Osteoblast (primary cell): ENCODE measurements at places on chromosomes 7 and 10. TPM values are rescaled to one million over a fixed set of nuclear protein-coding genes. Genes with fewer than 3 reads are reported as not detected.

GRCh38 chr10:131560166-131560565 is 248.6 kb upstream of the TCERG1L start:
- no peak for DNase-seq
- no peaks in the 10 kb centered on the region for H3K36me3 ChIP-seq
- no peak overlapping the region for H3K27ac ChIP-seq
- H3K4me1 ChIP-seq = no peaks in the 10 kb centered on the region

GRCh38 chr10:105192861-105193260 is 551.8 kb downstream of the SORCS3 start:
- H3K27me3 ChIP-seq = no peaks in the 10 kb centered on the region
- H3K4me3 ChIP-seq = no peak overlapping the region
- H3K36me3 ChIP-seq = no peaks in the 10 kb centered on the region
- no peaks in the 10 kb centered on the region for H3K4me1 ChIP-seq

- H3K27me3 ChIP-seq = peaks cover 16% of the 10 kb centered on the region
- no peak for DNase-seq
- no peak overlapping the region for H3K27ac ChIP-seq
- H3K36me3 ChIP-seq = no peaks in the 10 kb centered on the region
These were observed 94.2 kb upstream of the PHYHIPL start for GRCh38 chr10:59082249-59082648.

DNA sequence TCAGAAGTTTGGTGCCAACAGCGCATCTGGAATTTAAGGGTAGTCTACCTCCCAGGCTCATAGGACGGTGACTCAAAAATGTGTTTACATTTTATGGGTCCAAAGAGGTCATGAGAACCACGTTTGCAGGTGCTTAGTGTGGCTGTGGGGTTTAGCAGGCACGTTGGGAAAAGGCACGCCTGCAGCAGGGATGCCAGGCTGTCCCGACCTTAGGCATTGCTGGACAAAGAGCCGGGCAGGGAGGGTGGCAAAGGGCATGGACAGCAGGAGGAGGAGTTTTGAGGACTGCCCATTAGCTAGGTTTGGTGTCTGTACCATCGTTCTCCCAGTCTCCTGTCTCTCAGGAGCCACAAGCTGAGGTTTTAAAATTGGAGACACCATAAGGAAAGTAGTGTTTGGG is 104.4 kb downstream of the TRRAP start:
- H3K27me3 ChIP-seq = no peaks in the 10 kb centered on the region
- no peaks in the 10 kb centered on the region for H3K4me1 ChIP-seq
- peaks cover 82% of the 10 kb centered on the region for H3K36me3 ChIP-seq
- H3K4me3 ChIP-seq = no peak overlapping the region
- no peak for DNase-seq
- no peak overlapping the region for H3K27ac ChIP-seq

DNA sequence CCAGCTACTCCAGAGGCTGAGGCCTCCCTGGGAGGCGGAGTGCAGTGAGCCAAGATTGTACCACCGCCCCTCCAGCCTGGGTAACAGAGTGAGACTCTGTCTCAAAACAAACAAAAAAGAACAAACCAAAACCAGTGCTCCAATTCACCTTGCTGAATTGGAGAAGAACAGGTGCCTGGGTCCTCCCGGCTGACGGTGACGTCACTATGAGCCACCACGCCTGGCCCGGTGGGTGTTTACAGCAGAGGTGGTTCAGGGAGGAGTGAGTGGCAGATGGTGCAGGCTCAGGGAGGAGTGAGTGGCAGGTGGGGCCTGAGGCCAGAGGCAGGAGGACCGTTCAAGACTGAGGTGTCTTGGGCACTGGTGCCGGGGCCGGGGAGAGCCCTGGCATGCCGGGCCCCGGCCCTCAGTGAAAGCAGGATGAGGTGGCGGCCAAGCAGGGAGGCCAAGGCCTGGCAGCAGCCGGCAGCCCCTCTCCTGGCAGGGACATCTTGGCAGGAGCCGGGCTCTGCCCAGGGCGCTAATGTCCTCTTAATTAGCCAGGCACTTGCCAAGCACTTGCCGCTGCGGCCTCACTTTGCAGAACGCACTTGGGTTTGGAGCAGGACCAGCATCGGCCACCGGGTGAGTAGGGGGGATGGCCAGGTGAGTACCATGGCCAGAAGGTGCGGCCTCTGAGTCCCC is 162.8 kb upstream of the TNRC18 start:
- H3K4me3 ChIP-seq = no peak overlapping the region
- H3K27me3 ChIP-seq = peaks cover 16% of the 10 kb centered on the region
- H3K27ac ChIP-seq = no peak overlapping the region
- no peaks in the 10 kb centered on the region for H3K36me3 ChIP-seq

DNA sequence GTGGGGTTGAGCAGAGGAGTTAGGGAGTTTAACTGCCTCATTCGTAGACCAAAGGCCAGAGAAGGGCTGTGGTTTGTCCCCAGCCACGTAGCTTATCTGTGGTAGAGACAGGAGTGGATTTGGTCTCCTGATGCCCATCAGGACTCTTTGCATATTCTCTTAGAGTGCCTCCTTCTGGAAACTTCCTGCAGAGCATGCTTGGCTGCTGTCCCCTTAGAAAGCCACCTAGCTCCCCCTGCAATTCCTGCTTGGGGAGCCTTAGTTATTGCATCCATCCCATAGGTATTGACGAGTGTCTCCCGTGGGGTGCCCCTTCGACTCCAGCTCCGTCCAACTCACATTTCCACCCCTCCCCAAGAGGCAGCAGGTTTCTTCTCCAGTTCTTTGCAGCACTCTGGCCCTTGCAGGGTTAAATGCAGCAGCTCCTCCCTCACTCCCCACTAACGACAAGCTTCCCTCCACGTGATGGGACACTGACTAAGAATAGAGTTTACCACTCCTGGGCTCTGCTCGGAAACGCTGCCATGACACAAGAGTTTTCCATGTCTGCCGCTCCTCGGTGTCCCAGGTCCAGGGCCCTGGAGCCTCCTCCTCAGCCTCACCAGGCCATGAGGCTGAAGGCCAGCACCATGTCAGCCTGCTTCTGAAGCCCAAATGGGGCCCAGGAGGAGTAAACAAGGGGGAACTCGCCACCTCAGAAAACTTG is 147.8 kb upstream of the UNC5B start:
- H3K36me3 ChIP-seq = no peaks in the 10 kb centered on the region
- peaks cover 13% of the 10 kb centered on the region for H3K27me3 ChIP-seq
- no peak overlapping the region for H3K4me3 ChIP-seq
- no peak overlapping the region for H3K27ac ChIP-seq
- DNase-seq = peak; percentile 68

DNA sequence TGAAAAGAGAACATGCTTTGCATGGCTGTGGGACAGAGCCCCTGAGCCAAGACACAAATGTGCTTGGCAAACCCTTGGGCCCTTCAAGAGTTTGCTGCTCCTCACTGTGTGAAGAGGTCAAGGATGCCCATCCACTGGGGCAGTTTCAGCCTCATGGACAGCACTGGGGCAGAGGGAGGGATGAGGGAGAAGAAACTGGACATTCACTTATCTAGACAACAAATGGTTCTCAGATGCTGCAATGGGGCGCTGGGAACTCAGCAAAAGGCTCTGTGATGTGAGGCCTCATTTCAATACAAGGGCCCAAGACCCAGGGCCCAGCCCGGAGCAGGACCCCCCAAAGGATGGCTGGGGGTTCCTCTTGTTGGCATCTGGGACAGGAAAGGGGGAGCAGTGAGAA is 49.1 kb downstream of the EBF3 start:
- H3K4me3 ChIP-seq = no peak overlapping the region
- no peak for DNase-seq
- no peaks in the 10 kb centered on the region for H3K4me1 ChIP-seq
- H3K27ac ChIP-seq = no peak overlapping the region
- peaks cover 2% of the 10 kb centered on the region for H3K36me3 ChIP-seq

Gene TAS2R4
- total RNA-seq = 1.4 and 2.9 TPM in 2 replicates

DNA sequence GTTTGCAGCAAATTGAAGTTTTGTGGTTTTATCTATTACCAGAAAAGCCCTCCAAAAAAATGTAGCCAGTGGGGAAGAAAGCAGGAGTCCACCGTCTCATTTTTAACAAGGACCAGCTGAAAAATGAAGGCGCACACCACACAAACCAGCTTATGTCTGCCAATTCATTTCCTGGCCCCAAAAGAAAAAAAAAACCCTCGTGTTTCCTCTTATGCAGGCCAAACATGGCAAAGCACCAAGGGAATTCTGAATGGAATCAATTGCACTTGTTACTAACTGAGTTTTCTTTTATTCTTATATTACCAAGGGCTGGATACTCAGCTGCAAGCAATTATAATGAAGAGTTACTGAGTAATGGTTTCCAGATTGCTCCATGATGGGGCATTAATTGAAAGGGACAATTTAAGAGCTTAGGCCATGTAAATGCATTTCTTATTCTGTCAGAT is 428.3 kb upstream of the NPVF start:
- no peaks in the 10 kb centered on the region for H3K4me1 ChIP-seq
- no peaks in the 10 kb centered on the region for H3K27me3 ChIP-seq
- no peaks in the 10 kb centered on the region for H3K36me3 ChIP-seq
- no peak overlapping the region for H3K4me3 ChIP-seq

GRCh38 chr7:131683536-131684125 is 127.2 kb upstream of the PODXL start:
- H3K4me1 ChIP-seq = no peaks in the 10 kb centered on the region
- H3K27ac ChIP-seq = no peak overlapping the region
- peaks cover 48% of the 10 kb centered on the region for H3K27me3 ChIP-seq
- no peak for DNase-seq
- H3K4me3 ChIP-seq = no peak overlapping the region

DNA sequence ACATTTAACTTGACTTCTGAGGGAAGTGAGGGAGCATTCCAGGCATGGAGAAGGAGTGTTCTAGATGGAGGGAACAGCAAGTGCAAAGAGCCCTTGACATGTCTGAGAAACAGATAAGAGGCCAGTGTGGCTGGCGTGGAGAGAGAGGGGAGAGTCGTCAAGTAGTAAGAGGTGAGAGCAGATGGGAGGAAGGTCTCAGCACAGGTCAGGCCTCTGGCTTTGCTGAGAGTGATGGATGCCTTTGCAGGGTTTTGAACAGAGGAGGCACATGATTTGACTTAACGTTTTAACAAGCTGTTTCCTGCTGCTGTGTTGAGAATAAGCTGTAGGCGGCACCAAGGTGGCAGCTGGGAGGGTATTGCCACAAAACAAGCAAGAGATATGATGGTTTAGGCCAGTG is 97.2 kb downstream of the KAT6B start:
- H3K27ac ChIP-seq = peak overlapping the region; percentile 80
- no peak overlapping the region for H3K4me3 ChIP-seq
- DNase-seq = no peak
- H3K36me3 ChIP-seq = no peaks in the 10 kb centered on the region
- H3K27me3 ChIP-seq = no peaks in the 10 kb centered on the region

GRCh38 chr10:24958721-24959381 is 6.4 kb upstream of the PRTFDC1 start:
- peaks cover 28% of the 10 kb centered on the region for H3K4me1 ChIP-seq
- peak; percentile 81 for DNase-seq
- peak overlapping the region; percentile 95 for H3K27ac ChIP-seq
- H3K4me3 ChIP-seq = peak overlapping the region; percentile 28
- H3K36me3 ChIP-seq = no peaks in the 10 kb centered on the region

DNA sequence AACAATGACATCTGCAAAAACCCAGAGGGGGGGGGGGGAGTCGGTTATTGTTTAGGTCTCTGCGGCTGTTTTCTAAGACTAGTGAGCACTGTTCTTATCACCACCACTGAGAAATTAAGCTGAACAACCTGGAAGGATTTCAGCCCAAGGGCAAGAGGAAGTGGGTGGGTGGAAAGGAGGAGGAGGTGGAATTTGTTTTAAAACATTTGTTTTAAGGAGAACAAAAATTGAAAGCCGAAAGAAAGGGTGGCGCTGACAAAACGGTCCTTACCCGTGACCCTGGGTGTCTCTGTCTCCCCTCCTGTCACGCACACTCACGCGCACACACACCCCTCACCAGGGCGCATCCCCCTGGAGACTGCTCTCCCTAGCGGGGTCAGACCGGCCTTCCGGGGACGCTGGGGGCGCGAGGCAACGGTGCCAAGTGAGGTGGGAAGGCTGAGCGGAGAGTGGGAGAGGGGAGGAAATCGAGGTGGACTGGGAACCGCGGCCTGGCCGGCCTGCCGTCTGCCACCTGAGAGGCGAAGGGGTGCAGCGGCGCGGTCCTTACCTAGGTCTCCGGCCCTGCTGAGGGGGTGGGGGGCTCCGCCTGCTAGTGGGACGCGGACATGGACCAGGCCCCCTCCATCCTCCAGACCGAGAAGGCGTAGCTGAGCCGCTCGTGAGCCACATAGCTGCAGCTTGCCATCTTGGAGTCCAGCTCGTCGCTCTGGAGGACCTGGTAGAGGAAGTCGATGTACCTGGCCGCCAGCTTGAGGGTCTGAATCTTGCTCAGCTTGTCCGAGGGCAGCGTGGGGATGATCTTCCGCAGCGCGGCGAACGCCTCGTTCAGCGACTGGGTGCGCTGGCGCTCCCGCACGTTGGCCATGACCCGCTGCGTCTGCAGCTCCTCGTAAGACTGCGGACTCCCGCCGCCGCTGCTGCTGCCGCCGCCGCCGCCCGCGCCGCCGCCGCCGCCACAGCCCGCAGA is 1.0 kb downstream of the TWIST1 start:
- peak; percentile 82 for DNase-seq
- H3K4me3 ChIP-seq = peak overlapping the region; percentile 95
- H3K27ac ChIP-seq = peak overlapping the region; percentile 80
- H3K27me3 ChIP-seq = no peaks in the 10 kb centered on the region
- H3K4me1 ChIP-seq = peaks cover 36% of the 10 kb centered on the region

Gene NPTX2
- 1.1 and 2.4 TPM in 2 replicates for total RNA-seq

GRCh38 chr7:105191331-105191730 is 177.3 kb downstream of the KMT2E start:
- H3K27me3 ChIP-seq = no peaks in the 10 kb centered on the region
- DNase-seq = no peak
- H3K27ac ChIP-seq = no peak overlapping the region
- no peak overlapping the region for H3K4me3 ChIP-seq
- H3K4me1 ChIP-seq = peaks cover 16% of the 10 kb centered on the region

DNA sequence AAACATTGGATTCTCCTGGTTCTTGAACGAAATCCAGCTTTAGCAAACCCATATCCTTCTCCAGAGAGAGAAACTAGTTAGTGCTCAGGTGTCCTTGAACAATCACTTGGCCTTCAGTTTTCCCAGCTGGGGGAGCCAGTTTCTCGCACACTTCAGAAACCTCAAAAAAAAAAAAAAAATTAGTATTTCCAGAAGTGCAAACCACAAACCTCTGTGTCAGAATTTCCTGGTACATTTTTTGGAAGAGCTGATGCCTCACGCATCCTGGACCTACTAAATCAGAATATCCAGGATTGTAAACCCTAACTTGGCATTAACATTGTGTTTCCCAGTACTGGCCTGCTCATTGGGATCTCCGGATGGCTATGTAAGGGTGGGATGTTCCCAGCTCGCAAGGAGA is 143.4 kb upstream of the EGR2 start:
- DNase-seq = no peak
- H3K4me3 ChIP-seq = no peak overlapping the region
- no peak overlapping the region for H3K27ac ChIP-seq
- peaks cover 9% of the 10 kb centered on the region for H3K4me1 ChIP-seq

Gene ADARB2
- total RNA-seq = not detected in 2 replicates

Gene FBXO24
- total RNA-seq = under 0.01 and 0.36 TPM in 2 replicates
